ENCODE measurements at places on chromosomes 1 and 21. TPM values are rescaled to one million over a fixed set of nuclear protein-coding genes. Genes with fewer than 3 reads are reported as not detected.
A peak's percentile ranks its signal among the peaks of the same experiment; 100 is the strongest.

GRCh38 chr1:152745289-152745704, 12.5 kb upstream of the KPRP start:
- peak; percentile 65 for DNase-seq

GRCh38 chr1:31064111-31064717, 1.3 kb downstream of the PUM1 start:
- no peak for DNase-seq

The LMOD1 gene
- 0.06 TPM for total RNA-seq

DNA sequence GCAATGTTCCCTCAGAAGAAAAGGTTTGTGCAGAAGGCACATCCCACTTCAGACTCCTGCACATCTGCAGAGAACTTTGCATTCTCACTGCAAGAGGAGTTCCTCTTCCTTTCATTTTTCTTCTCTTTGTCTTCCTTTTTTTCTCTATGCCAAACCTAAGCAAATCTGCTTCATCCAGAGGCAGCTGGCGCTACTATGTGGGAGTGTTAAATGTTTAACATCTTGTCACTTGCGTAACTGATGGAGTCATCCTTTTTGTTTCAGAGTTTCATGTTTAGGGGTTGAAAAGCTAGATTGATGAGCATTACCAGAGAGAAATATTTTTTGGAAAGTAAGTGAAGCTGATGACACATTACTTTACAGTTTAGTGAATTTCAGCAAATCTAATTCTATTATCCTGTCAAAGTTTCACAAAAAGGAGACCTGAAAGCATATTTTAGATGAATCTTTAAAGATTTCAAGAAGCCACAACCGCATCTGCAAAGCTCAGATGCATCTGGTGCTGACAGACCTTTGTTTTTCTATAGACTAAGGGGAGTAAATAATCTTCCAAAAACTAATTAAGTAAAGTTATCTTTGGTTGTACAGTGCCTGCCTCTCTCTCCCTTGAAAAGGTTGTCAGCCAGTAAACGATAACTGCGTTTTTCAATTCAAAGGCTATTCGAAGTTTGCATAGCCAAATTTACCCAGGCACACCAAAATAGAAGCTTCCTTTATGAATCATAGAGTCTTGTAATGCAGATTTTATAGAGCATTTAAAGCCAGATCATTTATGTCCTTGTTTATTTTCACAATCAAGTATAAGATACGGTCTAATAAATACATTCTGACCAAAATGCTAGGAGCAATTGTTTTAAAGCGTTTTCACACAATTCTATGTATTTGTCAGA, 1.2 kb upstream of the LRRC53 start:
- peak; percentile 9 for DNase-seq

GRCh38 chr21:34072145-34073031, 990 bp upstream of the MRPS6 start:
- DNase-seq: peak; percentile 27

DNA sequence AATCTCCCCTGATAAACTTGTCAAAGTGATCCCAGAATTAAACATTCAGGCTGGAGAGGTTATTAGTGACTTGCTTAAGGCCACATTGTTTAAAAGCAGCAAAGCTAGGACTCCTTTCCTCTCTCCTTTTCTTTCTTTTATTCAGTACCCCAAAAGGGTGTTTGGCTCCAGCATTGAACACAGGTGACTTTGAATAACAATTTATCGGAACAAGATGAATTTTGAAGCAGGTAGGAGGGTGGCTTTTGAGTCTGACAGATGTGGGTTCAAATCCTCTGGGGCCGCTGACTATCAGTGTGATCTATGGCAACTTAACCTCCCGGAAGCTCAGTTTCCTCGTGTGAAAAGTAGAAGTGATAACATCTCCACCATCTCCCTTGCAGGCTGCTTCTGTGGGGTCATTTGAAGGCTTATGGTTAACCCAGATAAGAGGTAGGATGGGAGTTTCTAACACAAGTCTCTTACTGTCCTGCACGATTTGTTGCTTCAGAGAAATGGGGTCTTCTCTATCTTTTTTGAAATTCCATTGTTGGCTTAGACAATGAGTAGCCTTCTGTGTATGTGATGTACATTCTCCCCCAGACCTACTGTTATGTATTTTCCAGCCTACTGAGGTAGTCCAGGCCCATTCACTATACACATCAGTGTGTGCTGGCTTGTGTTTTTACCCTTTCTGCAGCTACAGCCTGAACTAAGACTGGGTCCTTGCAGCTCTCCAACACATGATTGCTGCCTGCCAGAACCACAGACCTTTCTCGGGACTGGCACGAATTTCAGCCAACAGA, 29.0 kb downstream of the JUN start:
- DNase-seq: no peak

GRCh38 chr1:22646384-22646783, 3.0 kb downstream of the C1QC start:
- peak; percentile 52 for DNase-seq

- DNase-seq: peak; percentile 88
Observed at GRCh38 chr1:183444243-183444642, 26.1 kb upstream of the NMNAT2 start.

DNA sequence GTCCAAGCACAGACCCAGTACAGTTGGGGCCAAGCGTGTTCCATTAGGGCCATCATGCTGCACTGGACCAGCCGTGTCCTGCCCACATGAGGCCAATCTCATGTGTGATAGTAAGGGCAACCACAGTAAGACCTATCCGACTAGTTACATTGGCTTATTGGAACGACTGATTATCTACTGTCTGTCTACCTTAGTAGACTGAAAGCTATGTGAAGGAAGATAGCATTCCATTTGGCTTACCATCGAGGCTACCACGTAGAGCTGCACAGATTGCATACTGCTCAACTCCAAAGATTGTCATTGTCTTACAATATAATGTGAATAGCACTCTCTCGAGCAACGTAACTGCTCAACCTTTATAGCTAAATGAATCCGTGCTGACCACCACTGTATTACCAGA, 10.6 kb downstream of the PTGER3 start:
- DNase-seq: no peak

DNA sequence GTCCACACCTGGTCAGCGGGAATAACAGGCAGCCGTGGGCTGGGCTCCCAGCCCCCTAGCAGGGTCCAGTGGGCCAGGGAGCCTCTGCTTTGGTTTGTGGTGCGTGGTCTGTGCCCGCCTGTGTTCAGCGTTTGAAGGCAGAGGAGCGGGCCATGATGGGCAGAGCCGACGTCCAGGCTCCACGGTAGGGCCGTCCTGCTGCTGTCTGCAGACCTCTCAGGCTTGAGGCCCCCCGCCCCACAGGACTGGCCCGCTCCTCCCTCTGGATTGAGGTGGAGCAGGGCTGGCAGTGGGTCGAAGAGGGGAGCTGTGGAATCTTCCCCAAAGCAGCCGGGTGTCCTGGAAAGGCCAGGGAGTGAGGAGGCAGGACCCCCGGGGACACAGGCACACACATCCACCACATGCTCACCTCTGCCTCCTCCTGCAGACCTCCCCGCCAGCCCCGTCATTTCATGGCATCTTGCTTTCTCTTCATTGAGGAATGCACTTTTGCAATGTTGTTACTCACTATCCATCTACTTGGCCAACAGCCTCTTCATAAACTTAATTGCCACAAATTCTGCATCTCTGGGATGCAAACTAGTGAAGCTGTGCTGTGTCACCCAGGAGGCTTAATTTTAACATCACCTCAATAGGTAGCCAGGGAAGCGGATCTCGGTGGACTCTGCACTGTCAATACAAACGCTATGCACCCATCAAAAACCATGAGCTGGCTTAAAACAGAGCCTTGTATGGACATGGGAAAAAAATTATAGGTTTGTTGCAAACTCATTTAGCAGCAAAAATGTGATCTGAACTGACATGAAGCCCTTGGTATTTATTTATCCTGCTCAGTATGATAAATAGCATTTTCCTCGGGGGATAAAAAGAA, 85.9 kb downstream of the PDE9A start:
- DNase-seq: no peak

GRCh38 chr1:180312926-180313325, 82.9 kb downstream of the LHX4 start:
- no peak for DNase-seq

The NHLH1 gene
- not detected for total RNA-seq

The BTG2 gene
- 2.2 TPM for total RNA-seq

DNA sequence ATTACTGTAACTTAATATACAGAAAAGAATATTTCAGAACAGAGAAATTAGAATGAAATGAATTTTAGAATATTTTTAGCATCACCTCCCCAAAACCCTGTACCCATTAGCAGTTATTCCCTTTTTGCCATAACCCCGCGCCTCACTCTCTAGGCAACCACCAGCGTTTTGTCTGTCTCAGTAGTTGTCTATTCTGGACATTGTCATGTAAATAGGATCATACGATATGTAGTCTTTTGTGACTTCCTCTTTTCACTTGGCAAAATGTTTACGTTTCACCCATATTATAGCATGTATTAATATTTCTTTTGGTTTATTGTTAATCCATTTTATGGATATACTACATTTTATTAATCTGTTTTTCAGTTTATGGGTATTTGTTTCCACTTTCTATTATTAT, 24.9 kb downstream of the SOAT1 start:
- no peak for DNase-seq

The COP1 gene
- 8.8 TPM for total RNA-seq

- DNase-seq: peak; percentile 59
Observed at GRCh38 chr1:110341146-110341871, 2.1 kb downstream of the RBM15 start.

GRCh38 chr21:14591882-14592281, 45.8 kb upstream of the SAMSN1 start:
- DNase-seq: peak; percentile 26

The HORMAD1 gene
- not detected for total RNA-seq

The OR6K3 gene
- total RNA-seq: not detected

DNA sequence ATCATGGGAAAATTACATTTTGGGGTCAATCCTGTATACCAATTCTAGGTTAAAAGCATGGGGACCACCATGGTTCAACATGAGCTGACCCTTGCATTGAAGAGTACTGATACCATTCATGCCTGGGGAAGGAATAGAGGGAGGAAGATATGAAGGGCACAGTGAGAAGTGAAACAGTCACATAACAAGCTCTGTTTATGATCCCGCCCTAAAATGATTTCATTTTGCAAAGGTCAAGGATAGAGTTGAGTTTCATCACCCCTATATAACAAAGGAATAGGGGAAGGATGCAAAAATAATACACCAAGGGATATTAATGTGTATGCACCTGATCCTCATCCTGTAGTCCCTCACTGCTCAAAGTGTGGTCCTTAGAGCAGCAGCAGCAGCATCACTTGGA, 2.5 kb upstream of the HLCS start:
- no peak for DNase-seq

The KCNA2 gene
- total RNA-seq: not detected

- DNase-seq: no peak
Observed at GRCh38 chr1:5009376-5010065, 355.1 kb downstream of the AJAP1 start.

- peak; percentile 94 for DNase-seq
Observed at GRCh38 chr21:34877485-34878128, 171.5 kb downstream of the RUNX1 start.

- no peak for DNase-seq
Observed at GRCh38 chr1:161047436-161048420, 2.0 kb upstream of the USF1 start.

DNA sequence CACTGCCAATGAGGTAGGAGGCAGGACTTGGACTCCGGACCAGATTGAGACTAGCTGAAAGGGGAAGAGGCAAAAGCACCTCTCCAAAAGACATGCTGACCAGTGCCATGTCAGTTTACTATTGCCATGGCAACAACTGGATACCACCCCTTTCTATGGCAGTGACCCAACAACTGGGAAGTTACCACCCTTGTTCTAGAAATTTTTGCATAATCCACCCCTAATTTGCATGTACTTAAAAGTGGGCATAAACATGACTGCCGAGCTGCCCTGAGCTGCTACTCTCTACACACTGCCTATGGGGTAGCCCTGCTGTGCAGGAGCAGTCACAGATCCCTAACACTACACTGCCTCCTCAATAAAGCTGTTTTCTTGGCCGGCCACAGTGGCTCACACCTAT, 19.0 kb upstream of the SLC6A9 start:
- DNase-seq: peak; percentile 40

- peak; percentile 42 for DNase-seq
Observed at GRCh38 chr1:53121319-53122172, 20.9 kb downstream of the SLC1A7 start.

DNA sequence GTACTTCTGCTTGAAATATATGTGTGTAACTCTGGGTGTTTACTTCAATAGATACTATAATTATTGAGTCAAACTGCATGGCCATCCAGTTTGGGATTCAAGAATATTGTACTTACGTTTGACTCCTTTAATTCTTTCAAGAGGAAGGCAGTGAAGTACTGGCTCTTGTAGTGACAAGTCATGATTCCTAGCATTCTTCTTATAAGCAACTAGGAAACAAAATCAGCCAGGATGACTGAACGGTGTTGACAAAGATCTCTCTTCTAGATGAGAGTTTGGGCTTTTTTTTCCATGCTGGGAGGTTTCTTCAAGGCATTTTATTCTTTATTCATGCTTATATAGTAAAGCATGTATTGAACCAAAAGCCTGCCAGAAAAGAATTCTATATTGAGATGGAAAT, 58.3 kb downstream of the CLEC20A start:
- no peak for DNase-seq

- DNase-seq: no peak
Observed at GRCh38 chr1:88490676-88491075, 193.4 kb upstream of the PKN2 start.

DNA sequence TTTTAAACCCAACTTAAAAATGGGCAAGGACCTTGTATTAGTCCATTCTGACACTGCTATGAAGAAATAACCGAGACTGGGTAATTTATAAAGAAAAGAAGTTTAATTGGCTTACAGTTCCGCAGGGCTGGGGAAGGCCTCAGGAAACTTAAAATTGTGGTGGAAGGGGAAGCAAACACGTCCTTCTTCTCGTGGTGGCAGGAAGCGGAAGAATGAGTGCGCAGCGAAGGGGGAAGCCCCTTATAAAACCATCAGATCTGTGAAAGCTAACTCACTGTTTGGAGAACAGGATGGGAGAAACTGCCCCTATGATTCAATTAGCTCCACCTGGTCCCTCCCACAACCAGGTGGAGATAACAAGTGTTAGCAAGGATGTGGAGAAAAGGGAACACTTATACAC, 237.7 kb downstream of the SEC16B start:
- no peak for DNase-seq

- DNase-seq: no peak
Observed at GRCh38 chr21:34075760-34076660, 2.6 kb downstream of the MRPS6 start.
